T-cell (primary cell): ENCODE measurements at places on chromosomes 4 and X. TPM values are rescaled to one million over a fixed set of nuclear protein-coding genes. Genes with fewer than 3 reads are reported as not detected.

Gene MAMLD1
- total RNA-seq, result 0.92 TPM

Gene SOWAHD
- total RNA-seq, result not detected

GRCh38 chr4:155473420-155474095, 96.8 kb upstream of the MAP9 start:
- H3K27me3 ChIP-seq, result no peaks in the 10 kb centered on the region
- no peaks in the 10 kb centered on the region for H3K4me1 ChIP-seq
- no peak for DNase-seq

DNA sequence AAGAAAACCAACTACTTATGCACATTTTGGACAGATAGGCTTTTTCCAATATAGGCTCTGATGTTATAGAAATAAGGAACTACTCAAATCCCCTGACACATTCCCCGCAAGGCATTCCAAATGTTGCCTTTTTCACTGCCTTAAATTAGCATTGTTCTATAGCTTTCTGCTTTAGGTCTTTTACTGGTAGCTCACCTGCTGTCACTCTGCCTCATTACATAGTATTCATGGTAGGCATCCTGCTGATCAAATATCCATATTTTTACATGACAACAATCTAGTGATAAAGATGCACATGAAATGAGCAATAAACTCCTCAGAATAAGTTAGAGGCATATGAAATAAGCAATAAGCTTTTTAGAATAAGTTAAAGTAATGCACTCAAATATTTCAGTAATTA, 542.7 kb downstream of the FAM133A start:
- H3K27me3 ChIP-seq, result no peaks in the 10 kb centered on the region
- no peaks in the 10 kb centered on the region for H3K4me1 ChIP-seq
- no peak for DNase-seq
- H3K36me3 ChIP-seq, result no peaks in the 10 kb centered on the region

Gene EDA
- total RNA-seq, result 5.0 TPM

- H3K4me3 ChIP-seq, result no peak overlapping the region
- H3K4me1 ChIP-seq, result no peaks in the 10 kb centered on the region
- H3K27ac ChIP-seq, result no peak overlapping the region
- H3K27me3 ChIP-seq, result no peaks in the 10 kb centered on the region
These were observed 149.9 kb downstream of the FGF16 start for GRCh38 chrX:77597090-77597489.
